Cortex of kidney (tissue), 1 donor: ENCODE measurements at places on chromosomes 1 and 21.

GRCh38 chr1:172776071-172776470 lies 117.2 kb downstream of the FASLG start:
- no peak for DNase-seq

DNA sequence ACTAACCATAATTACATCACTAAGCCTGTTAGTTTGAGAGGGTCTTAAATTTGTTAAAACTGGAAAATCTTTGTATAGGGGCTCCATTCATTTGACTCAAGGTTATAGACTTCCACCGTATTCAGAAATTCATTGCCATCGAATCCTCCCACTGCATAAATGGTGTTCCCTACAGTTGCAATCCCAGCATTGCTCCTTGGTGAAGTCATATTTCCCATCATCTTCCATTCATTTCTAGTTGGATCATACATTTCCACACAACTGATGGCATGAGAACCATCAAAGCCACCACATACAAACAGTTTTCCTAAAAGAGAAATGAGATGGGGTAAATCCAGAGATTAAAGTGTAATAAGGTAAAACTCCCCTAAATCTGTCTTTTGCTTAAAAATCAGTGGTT lies 19.1 kb downstream of the IVNS1ABP start:
- DNase-seq, result no peak

GRCh38 chr1:156230473-156230837 lies 11.5 kb upstream of the BGLAP start:
- DNase-seq, result no peak

GRCh38 chr1:205066141-205066818 lies 18.0 kb downstream of the TMEM81 start:
- DNase-seq, result no peak

DNA sequence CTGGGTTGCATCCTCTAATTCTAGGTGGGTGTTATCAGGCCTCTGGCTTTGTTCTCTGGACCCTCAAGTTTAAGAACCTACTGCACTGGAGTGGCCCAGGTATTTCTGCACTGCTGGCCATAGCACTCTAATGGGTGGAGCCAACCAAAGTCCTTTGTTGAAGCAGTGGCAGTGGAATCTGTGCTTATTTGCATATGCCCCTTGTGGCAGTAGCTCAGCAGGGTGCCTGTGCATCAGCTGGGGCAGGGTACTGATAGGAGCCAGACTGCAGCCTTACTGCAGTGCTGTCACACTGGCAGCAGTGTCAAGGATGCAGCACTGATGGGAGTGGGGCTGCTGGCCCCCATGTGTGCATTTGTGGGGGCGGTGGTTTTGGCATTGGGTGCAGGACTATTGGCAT lies 660.6 kb downstream of the LRRIQ3 start:
- no peak for DNase-seq

DNA sequence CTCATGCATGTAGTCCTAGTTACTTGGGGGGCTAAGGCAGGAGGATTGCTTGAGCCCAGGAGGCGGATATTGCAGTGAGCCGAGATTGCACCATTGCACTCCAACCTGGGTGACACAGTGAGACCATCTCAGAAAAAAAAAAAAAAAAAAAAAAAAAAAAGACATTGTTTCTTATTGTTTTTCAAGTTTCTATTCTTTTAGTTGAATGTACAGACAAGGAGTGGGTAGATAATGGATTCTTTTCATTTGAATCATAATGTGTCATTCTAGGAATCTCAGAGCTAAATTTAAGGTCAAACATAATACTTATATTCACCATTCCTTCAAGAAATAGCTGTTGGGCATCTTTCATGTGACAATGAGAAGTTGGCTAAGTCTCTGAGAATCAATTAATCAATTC lies 157.0 kb upstream of the C21orf91 start:
- no peak for DNase-seq

- no peak for DNase-seq
Measured at GRCh38 chr1:27122652-27123051, 32.3 kb downstream of the SLC9A1 start.
